ENCODE measurements at places on chromosomes 7 and 10.

- no peak for DNase-seq
These were observed 54.1 kb upstream of the PPIF start for GRCh38 chr10:79292891-79293746.

GRCh38 chr10:104842704-104843103 is 201.6 kb downstream of the SORCS3 start:
- no peak for DNase-seq

DNA sequence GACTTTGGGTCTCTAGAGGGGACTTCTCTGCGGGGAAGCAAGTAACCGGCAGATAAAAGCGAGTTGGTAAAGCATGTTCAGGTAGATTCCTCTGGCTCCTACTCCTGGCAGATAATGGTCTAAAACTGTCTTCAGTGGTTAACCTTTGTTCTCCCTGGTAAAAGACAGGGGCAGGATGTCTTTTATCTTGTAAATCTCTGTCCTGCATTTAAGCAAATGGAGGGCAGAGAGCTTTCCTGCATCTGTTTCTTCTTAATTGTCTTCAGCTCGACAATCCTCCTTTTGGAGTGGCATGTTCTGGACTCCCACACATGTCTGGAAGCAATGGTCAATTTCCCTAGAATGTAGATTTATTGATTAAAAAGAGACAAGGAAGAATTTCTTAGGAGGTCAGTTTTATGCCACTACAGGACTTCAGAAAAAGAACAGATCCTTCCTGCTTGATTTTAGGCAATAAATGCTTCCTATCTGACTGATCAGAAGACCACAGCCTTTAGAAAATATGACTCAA is 16.6 kb downstream of the C7orf33 start:
- DNase-seq: no peak

GRCh38 chr10:7159517-7159916 is 251.3 kb downstream of the SFMBT2 start:
- DNase-seq: no peak

- peak; percentile 30 for DNase-seq
These were observed 534.8 kb downstream of the AUTS2 start for GRCh38 chr7:70132852-70133690.

- DNase-seq: no peak
These were observed 35.5 kb upstream of the DGKI start for GRCh38 chr7:137882261-137882668.

- no peak for DNase-seq
These were observed 30.2 kb upstream of the ANKRD2 start for GRCh38 chr10:97542169-97543024.

- DNase-seq: no peak
These were observed 144.9 kb downstream of the SH3PXD2A start for GRCh38 chr10:103710490-103710889.

DNA sequence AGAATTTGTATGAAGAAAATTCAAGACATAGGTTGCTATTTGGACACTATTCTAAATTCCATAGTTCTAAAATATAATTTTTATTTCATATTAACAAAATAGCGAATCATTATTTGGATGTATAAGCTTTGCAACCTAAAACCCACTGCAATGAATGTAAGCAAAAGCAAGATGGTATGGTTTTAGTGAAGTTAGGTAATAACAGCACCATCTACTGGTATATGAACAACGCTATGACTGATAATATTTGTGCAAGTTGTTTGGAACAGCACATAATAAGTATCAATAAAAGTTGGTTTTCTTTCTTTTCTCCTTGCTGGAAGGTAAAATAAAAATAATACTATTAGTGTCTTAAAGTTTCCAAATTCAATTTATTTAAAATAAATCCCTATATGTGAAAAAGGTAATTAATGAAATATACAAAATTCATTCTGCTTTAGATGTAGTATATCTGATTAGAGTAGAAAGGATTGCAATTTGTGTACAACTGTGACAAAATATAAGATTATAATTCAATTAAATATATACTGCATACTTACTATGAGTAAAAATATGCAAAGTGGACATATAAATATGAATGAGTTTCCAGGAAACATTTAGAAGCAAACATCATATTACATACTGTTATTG is 79.0 kb upstream of the LSM8 start:
- peak; percentile 38 for DNase-seq

DNA sequence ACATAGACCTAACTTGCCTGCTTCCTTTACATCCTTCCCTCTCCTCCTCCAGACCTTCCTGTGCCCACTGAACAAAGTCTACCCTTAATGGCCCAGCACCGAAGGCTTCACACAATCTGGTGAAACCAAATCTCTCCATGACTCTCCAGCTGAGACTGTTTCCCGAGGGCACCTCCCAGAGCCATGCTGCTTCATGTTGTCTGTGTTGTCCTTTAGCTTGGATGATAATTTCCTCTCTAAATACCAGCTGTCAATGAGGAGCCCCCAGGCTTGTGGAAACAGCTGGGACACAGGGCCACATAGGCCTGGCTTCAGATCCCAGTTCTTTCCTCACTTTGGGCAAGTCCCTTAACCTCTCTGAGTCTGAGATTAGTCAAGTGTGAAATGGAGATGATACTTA is 54.3 kb downstream of the DLD start:
- DNase-seq: no peak

- no peak for DNase-seq
These were observed 37.4 kb upstream of the GSAP start for GRCh38 chr7:77453531-77453930.

- DNase-seq: peak; percentile 67
These were observed 34.1 kb upstream of the TSPAN33 start for GRCh38 chr7:129110258-129110981.

DNA sequence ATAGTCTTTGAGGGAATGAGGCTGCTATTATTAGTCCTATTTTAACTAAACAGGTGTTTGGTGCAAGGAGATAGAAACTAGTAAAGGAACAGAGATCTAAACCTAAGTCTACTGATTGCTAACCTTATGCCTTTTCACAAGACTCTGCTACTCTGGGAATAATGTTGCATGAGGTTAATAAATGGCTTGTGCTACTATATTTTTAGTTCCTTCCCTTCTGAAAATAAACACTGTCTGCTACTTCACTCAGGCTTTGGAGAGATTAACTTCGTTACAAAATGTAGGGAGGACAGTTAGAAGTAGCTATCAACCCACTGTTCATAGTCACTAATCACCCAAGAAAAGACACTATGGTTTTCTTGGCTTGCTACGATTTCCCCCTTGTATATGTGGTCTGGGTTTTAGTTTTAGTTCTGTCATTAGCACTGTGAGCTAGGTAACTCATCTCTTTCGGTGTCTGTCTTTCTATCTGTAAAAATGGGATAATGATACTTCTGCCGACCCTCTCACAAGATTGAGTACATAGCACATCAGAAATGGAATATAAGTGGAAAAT is 296.2 kb downstream of the LRRTM3 start:
- no peak for DNase-seq

- peak; percentile 13 for DNase-seq
These were observed 20.2 kb upstream of the SMC3 start for GRCh38 chr10:110547139-110547761.

DNA sequence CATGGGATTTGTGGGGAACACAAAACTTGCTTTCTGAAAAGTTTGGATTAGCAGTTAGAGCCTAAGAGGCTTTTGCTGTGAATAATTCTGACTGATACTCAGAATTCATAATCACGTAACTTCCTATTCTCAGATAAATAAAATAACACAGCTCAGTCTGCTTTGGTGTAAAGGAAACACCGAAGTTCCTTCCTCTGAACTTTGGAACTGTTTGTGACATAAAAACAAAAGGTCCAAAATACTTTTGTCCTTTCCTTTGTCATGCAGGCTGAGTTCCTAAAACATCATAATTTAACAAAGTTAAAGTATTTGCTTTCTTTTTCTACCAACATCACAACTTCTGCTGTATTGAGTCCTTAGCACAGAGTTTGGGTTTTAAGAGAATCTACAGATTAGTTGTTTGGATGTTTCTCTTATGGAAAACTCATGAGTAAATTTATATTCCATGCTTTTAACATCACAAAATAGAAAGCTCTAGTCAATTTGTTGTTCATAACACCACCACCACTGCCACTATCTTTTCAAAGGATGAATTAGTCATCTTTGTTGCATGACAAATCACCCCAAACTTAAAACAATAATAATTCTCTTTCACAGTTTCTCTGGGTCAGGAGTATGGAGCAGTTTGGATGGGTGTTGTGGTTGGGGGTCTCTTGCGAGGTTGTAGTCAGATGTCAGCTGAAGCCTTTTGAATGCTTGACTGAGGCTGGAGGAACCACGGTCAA is 123.4 kb downstream of the REEP3 start:
- no peak for DNase-seq

- no peak for DNase-seq
These were observed 1.2 kb downstream of the PLEKHA1 start for GRCh38 chr10:122375679-122376160.

GRCh38 chr10:57993302-57993701 is 274.4 kb downstream of the IPMK start:
- no peak for DNase-seq

DNA sequence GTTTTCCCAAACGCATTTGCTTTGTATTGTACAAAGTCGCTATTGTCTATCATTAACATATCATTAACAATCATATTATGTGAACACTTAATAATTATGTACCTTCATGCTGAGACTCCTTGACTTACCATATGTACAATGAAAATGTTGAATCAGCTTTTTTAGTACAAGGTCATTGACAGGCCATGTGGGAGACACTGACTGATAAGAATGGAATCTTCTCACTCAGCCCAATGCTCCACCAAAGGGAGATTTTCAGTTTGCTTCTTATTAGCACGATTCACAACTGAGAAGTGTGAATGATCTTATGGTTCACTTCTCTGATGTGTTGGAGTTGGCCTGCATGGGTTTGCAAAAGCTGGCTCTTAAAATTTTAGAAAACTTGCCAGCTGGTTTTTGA is 253.5 kb upstream of the TEX47 start:
- DNase-seq: no peak

GRCh38 chr7:138527746-138528223 is 67.7 kb downstream of the TRIM24 start:
- DNase-seq: no peak

All from COR-L47 (cell line).